M059J (cell line): ENCODE measurements at places on chromosomes 16 and 17. TPM values are rescaled to one million over a fixed set of nuclear protein-coding genes. Genes with fewer than 3 reads are reported as not detected.
A peak's percentile ranks its signal among the peaks of the same experiment; 100 is the strongest.

GRCh38 chr16:58020628-58021521 lies 4.7 kb upstream of the MMP15 start:
- DNase-seq = peak; percentile 52

- DNase-seq = no peak
These were observed 102.8 kb upstream of the CCL1 start for GRCh38 chr17:34465789-34466188.

DNA sequence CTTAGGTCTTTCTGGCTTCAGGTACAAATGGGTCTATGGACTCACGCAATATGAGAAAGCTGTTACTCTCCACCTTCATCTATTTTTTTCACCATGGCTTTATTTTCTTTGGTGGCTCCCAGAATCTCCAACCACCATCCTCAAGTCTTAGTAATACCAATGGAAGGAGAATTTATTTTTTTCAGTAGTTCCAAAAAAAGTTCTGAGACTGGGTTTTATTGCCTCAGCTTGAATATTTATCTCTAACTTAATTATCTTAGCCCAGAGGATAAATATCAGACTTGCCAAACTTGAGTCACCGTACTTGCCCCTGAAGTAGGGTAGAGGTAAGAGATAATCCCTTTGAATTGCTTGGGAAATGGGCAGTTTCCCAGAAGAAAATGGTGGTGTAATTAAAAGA lies 23.2 kb upstream of the CACNG3 start:
- no peak for DNase-seq

DNA sequence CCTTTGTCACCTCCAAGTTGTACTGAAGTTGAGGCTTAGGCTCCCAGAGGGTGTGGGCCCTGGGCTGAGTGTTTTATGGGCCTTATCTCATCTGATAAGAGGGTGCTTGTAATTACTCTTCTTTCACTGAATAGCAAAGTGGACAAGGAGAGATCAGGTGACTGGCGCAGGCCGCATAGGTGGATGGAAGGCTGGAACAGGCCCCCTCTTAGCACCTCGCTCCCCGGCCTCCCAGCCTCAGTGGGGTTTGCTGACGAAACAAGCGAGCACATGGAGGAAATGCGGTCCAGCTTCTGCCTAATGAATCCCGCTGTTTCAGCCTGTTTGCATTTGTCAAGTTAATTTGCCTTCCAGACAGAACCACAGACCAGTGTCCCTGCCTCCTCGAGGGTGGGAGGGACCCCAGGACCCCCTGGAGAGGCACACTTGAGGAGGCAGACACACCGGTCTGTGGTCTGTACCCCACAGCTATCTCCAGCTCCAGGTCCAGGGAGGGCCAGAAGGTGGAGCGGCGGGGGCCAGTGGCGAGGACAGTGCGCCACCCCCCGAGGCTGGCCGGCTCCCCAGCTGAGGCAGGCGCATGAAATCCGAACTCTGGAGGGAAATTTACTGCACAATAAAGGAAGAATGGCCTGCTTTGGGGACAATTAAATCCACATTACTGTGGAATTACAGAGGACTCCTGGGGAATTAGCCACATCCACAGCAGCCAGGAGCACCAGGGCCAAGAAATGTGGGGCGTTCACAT lies 123.4 kb downstream of the NTN1 start:
- DNase-seq = no peak

Gene SLFN12
- 39.4 and 39.6 TPM in 2 replicates for total RNA-seq

DNA sequence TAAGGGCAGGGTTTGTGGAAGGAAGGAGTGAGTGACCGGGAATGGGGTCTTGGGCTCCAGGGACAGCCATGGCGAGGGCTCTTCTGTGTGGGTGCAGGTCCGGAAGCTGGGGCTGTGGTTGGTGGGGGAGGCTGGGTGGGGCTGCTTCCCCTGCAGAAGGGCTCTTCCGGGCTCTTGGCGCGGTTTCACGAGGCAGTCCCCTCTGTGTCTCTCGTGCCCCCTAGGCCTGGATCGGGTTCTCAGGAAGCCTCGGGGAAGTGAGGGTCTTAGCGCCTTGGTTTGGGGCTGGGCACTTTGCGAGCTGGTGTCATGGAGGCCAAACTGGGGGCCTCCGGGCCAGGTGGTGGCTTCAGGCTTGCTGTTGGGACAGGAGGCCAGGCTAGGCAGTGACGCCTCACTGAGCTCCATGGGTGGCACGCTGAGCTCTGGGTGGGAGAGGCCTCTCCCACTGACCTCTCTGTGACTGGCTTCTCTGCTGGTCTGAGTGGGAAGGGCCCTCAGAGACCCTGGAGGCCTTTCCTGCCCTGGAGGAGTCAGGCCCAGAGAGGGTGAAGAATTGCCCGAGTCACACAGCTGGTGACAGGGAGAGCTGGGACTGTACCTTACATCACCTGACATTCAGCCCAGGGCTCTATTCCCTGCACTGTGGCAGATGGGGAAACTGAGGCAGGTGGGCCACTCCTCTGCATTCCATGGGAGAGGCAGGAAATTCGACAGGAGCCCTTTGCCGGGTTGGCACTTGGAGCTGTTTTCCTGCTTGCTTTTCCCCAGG lies 8.2 kb downstream of the ADCY7 start:
- DNase-seq = no peak

DNA sequence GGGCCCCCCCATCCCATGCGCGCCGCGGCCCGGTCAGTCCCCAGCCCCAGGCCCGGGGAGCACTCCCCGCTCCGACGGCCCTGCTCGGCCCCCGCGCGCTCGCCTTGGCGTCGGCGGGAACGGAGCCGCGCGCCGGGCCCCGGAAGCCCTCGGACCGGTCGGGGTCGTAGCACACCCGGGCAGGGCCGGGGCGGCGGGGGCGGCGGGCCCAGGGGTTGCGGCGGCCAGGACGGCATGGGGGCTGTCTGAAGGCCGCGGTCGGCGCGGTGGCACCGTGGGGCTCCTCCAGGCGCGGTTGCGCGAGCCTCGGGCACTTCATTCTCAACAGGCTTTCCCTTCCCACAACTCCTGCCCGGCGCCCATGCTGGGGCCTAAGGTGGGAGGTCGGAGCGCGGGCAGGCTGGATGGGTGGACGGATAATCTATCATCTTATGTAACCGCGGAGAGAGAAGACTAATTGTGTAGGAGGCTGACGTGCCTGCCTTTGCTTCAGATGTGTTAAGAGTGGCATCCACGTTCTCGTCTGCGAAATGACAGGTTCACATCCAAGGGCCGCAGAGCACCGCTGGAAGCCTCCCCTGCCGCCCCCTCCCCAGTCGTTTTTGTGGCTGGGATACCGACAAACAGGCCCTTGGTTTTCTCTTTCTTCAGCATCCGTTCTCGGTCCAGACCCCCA lies 708 bp downstream of the BAIAP2 start:
- no peak for DNase-seq

DNA sequence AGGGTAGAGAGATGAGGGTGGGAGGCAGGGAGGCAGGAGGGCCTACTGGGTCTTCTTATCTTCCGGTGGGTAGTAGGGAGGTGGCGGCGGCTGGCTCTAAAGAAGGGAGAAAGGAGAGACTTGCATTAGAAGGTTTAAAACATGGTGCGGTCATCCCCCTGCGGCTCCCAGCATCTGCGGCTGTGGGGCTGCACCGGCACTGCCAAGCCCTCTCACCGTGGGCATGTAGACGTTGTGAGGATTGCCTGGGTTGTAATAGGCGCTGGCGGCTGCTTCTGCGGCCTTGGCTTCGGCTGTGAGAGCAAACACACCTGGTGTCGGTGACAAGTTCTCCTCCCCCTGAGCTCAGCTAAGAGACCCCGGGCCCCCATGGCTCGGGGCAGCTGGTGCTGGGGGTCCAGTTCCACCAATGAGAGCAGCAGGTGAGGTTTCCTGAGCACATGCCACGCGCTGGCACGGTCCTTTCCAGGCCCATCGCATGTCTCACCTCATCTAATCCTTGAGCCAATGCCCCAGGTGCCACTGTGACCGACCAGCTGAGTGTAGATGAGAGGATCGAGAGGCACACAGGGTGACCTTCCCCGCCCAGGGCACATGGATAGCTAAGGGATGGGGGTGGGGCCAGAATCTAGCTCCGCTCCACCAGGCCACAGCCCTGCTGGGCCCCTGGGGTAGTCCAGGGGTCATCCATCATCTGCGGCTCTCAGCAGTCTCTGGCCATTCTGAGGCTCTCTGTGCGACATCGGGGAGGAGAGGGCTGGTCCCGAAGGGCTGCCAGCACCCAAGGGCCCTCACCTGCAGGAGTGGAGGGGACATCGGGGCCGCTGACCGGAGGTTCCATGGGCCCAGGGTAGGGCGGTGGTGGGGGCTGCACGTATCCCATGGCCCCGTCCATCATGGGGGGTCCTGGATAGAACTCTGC lies 2.7 kb upstream of the UNC13D start:
- no peak for DNase-seq

GRCh38 chr17:4476511-4477070 lies 22.1 kb upstream of the SPNS2 start:
- DNase-seq = no peak

GRCh38 chr16:54286090-54286365 lies 559 bp downstream of the IRX3 start:
- DNase-seq = no peak

- DNase-seq = no peak
These were observed 31.7 kb upstream of the CDH8 start for GRCh38 chr16:62067981-62068380.

GRCh38 chr16:47568351-47568750 lies 107.2 kb downstream of the PHKB start:
- no peak for DNase-seq
